Ascending aorta (tissue), 2 donors: ENCODE measurements at places on chromosomes 16 and 17. TPM values are rescaled to one million over a fixed set of nuclear protein-coding genes. Genes with fewer than 3 reads are reported as not detected.

The FBRS gene
- 26.8 TPM for total RNA-seq

DNA sequence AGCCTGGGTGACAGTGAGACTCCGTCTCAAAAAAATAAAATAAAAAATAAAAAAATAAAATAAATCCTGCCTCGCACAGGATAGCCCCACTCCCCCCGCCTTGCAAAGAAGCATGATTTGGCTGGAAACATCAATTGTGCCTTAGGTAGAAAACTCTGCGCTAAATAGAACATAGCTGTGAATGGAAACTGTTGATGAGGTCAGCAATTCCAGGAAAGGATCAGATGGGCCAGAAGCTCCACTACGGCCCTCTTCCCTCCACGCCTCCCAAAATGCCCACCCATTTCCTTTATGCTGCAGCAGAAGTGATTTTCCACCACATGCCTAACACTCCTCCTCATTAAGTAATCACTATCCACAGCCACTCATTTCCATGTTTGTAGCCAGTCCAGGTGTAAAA, 473.4 kb downstream of the XYLT1 start:
- DNase-seq: no peak

DNA sequence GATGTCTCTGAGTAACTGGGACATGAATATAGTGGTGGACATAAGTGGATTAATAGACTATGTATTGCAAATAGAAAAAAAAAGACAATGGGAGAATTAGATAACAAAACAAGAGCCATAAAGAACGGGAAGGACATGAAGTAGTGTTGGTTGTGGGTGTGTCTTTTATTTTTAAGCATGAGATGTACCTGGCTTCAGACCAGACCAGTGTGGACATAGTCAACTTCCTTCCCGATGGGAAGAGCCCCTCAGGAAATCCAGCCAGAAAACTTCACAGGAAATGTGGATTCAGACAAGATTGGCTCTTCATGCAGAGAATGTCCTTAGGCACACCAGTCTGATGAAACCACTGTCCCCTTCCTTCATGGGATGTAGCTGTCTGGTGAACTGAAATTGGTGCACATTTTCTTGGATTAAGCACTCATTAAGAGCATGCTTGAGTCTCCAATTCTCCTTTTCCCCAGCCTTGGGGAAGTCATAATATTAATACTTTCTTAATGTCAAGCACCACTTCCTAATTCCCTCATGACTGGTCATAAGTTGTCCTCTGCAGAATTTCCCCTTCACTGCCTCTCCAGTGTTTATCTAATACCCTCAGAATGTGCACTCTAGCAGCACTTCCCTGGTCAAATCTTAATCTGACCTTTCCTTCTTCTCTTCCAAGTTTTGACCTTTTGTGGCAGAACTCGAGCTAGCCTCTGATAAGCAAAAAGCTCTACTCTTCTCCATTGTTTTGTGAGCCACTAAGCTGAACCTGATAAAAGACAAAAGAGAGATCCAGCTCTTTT, 350.6 kb upstream of the MAF start:
- no peak for DNase-seq

- no peak for DNase-seq
Measured at GRCh38 chr17:64399071-64399766, 8.6 kb upstream of the PECAM1 start.

DNA sequence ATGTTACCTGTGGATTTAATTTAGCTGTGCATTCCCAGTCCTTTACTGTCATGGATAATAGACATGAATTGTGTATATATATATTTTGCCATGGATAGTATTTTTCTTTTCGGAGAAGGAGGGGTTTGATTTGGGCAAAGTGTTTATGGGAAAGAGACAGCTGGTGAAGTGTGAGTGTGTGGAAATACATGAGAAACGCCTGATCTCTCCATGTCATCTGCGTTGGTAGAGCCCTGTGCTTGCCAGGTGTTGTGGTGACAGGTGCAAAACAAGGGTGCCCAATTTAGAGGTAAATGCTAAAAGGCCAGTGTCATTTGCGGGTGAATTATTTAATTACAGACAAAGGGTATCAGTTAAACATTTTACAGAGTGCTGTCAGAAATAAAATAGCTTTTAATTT, 23.4 kb downstream of the NDEL1 start:
- no peak for DNase-seq

GRCh38 chr17:43820759-43821158, 12.2 kb downstream of the MPP3 start:
- no peak for DNase-seq

GRCh38 chr17:14926526-14927122, 338.5 kb downstream of the PMP22 start:
- no peak for DNase-seq

GRCh38 chr17:50939542-50939794, 73.3 kb upstream of the TOB1 start:
- DNase-seq: no peak

DNA sequence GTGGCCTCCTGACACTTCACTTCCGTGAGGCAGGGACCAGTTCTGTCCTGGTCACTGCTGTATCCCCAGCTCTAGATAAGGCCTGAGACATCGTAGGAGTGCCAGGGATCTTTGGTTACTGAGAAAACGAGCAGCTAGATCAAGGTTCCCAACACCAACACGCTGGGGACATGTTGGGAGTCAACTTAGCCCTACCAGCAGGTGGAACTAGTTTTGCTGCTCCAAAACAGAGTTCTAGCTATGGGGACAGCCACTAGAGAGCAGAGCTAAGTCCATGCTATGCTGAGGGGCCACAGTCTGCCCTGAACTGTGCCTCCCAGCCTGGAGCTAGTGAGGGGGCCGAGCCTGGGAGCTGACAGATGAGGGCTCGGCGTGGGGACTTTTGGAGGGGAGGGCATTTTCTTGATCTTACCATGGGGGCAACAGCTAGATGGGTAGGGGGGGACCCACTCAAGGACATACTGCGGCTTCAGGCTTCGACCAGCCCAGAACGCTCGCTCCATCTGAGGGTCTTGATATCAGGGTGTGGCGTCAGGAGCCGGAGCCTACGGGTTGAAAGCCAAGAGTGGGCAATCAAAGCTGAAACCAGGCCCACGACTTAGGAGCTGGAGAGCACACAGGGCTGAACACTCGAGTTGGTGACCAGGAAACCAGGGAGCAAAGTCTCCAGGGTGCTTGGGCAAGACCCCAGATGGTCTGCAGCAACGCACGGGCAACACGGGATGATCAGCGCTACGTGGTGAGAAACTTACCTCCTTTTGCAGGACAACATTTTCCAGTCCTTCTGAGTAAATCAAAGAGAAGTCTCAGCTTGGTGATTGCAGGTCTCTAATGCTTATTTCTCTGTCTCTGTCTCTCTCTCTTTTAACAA, 13.4 kb downstream of the SNX20 start:
- no peak for DNase-seq

DNA sequence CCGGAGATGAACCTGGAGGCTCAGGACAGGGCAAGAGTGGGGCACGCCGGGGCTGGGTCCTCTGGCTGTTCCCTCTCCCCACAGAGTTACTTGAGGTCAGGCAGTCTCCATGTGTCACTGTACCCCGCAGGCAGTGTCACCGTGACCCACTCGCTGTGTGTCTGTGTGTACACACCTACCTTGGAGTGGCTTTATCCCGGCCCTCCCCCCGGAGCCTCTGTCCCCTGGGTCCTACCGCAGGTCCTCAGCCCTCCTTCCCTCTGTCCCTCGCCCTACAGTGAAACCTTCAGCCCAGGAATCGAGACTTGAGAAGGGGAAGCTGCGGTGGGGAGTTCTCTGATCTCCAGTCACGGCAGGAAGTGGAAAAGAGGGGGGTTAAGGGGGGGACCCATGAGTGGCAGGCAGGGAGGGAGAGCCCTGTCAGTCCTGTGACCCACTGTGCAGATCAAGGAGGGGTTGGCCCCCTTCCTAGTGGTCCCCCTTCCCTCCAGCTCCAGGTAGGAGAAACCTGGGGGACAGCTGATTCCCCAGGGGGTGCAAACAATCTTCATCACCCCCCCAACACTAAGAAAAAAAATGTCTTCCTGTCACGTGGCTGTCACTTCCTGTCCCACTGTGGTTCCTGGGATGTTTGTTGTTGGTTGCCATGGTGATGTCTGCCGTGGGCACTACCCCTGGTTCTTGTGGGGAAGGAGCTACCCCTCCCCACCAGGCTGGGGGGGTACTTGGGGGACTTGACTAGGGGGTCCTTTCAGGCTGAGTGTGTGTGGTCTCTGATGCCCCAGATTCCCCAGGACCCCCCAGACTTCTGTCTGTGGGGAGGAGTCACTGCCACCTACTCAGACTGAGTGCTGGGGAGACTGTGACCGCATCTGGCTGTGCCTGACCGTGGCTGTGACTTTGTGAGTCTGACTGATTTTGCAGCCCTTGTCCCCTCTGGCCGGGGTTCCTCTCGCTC, 13.7 kb downstream of the RARA start:
- DNase-seq: peak; percentile 94

DNA sequence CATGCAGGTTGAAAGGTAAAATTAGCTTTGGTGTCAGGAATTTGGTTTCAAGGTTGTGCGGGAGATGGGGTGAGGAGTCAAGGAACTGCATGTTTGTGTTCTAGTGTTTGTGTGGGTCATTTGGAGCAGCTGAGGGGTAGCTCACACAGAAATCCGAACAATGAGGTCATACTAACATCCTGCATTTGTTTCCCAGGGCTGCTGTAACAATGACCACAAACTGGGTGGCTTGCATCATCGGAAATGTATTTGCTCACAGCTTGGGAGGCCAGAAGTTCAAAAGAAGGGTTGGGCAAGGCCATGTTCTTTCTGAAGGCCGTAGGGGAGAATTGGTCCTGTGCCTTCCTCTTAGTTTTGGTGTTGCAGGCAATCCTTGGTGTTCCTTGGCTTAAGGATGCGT, 287.4 kb downstream of the HAPSTR1 start:
- DNase-seq: no peak

DNA sequence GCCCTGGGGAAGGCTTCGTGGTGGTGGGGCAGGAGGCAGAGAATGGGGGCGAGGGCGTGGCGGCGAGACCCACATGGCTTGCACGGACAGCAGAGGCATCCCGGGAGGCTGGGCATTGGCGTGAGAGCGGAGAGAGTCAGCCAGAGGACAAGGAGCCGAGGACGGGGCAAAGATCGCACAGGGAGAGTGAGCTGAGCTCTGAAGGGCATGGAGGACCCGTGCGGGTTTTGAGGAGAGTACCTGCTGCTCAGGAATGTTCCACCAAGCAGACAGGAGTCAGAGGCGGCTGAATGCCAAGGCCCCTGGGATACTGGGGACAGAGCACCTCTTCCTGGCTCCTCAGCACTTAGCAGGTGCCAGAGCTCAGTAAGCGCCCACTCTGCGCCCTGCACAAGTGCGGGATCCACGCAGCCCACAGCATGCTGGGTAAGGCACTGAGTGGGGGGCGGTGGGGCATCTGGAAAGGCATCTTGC, 47.8 kb downstream of the ARHGAP27 start:
- no peak for DNase-seq

DNA sequence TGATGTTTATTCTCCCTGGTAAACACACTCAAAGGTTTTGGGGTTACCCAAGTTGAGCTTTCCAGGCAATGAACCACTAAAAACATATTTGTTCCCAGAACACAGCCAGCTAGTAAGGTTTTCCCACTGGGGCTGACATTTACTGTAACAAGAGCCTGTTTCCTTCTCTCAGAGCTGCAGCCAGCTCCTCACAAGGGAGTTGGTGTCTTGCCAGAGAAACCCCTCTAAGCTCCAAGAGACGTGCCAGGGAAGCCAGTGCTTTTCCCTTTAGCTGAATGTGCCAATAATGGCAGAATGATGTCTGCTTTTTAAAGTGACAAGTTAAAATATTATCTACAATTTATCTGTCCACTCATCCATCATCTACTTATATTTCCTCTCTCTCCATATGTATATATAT, 170.8 kb upstream of the RBFOX1 start:
- DNase-seq: no peak

- no peak for DNase-seq
Measured at GRCh38 chr16:73553941-73554660, 506.2 kb upstream of the ZFHX3 start.

- no peak for DNase-seq
Measured at GRCh38 chr16:47366228-47366627, 94.6 kb downstream of the ITFG1 start.
